Common myeloid progenitor, CD34-positive (primary cell): ENCODE measurements at places on chromosomes 16 and 17.
A peak's percentile ranks its signal among the peaks of the same experiment; 100 is the strongest.

GRCh38 chr17:63934183-63935112, 2.3 kb upstream of the CD79B start:
- DNase-seq = no peak

DNA sequence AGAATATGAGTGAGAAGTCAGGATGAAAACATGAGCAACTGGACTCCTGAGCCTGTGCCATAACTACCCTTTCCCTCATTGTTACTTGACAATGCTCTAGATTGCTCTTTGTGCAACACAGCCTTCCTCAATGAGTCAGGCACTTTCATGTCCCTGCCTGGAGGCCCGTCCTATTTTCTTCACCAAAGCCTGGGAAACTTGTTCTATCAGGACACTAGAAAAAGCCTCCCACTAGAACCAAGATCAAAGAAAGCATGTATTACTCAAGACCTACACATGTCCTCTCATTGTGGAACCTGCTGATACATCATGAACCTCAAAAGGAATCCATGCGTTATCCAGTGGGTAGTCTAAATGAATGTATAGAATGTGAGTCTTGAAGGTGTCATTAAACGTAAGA, 624.5 kb downstream of the TOX3 start:
- no peak for DNase-seq

DNA sequence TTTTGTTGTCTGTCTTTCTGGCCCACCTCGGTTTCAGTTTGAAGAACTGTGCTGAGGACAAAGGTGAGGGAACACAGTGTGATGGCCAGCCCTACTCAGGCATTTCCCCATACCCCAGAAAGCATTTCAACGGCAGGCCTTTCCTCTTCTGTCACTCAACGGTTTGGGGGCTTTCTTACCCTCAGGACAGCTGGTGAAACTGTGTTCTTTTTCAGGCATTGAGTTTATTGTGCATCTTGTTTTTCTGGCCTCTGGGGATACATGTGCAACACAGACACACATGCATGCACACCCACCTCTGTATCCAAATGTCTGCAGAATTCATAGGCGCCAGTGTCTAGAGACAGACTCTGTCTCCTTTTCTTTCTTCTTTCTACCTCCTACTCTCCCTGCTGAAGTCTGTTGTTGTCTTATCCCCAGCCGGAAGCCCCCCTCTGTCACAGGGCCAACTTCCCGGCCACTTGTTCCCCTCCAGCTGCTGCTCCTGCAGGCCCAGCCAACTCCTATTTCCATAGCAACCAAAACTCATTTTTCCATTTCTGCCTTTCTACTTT, 17.0 kb downstream of the CHD9 start:
- DNase-seq = peak; percentile 83

- DNase-seq = no peak
These were observed 5.1 kb downstream of the BMERB1 start for GRCh38 chr16:15439521-15439920.

GRCh38 chr17:50534222-50534978, 1.9 kb downstream of the EPN3 start:
- peak; percentile 42 for DNase-seq

DNA sequence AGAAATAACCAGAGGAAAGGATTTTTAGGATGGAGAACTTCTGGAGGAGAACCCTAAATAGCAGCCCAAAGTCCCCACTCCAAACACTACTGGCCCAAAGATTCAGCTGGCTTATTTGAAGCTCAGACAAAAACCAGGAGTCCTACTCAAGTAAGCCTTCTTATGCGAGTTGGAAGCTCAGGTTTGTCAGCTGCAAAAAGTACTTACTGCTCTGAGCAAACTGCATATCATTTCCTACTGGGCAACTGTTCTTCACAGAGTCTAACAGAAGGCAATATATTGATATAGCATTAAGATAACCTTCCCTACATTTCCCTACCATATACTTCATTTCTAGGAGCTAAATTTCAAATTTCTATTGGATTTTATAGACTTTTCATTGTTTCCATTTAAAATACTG, 76.1 kb upstream of the CORO6 start:
- DNase-seq = no peak

DNA sequence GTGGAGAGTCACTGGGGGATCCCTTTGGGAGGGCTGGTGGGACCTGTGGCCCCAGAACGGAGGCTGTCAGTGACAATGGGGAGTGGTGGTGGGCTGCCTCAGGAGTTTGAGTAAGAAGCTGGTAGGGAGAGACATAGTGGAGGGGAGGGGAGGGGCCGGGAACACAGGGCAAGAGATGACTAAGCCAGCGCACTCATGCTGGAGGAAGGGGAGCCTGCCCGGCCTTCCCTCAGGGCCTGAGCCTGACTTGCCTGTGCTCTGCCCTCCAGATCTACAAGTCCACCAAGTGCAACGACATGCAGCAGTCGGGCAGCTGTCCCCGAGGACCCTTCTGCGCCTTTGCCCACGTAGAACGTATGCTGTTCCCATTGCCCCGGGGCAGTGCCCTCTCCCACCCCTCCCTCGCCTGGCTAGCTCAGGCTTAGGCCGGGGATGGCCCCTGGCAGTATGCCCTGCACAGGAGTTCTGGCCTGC, 29.3 kb downstream of the UNC13D start:
- no peak for DNase-seq

- no peak for DNase-seq
These were observed 42.7 kb upstream of the SMPD3 start for GRCh38 chr16:68490829-68491575.

- DNase-seq = no peak
These were observed 21.1 kb downstream of the GAS7 start for GRCh38 chr17:10177131-10177912.

DNA sequence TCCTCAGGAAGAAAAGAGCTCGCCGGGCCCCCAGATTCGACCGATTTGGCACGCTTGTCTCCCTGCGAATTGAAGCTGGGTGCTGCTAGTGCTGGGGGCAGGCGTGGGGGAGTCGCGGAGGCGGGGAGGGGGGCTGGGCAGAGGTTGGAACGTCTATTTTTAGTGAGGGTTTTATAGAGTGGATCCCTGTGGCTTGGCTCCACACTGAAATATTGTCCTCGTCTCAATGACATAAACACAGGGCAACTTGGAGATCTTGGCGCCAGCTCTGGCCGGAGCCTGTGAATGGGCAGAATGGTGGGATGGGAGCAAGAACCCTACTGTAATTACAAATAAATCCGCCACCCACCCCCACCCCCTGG, 15.7 kb upstream of the NOG start:
- no peak for DNase-seq

- DNase-seq = no peak
These were observed 74.3 kb downstream of the PLD6 start for GRCh38 chr17:17131839-17132238.

DNA sequence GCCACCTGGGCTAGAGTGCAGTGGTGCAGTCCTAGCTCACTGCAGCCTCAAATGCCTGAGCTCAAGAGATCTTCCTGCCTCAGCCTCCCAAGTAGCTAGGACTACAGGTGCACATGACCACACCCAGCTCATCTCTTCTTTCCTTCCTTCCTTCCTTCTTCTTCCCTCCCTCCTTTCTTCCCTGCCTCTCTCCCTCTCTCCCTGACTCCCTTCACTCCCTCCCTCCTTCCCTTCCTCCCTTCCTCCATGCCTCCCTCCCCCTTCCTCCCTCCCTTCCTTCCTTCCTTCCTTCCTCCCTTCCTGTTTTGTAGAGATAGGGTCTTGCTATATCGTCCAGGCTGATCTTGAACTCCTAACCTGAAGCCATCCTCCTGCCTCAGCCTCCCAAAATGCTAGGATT, 23.5 kb upstream of the USP36 start:
- no peak for DNase-seq

GRCh38 chr16:8588682-8589056, 1.6 kb downstream of the TMEM114 start:
- DNase-seq = no peak

GRCh38 chr17:28928061-28928460, 23.3 kb downstream of the PHF12 start:
- DNase-seq = peak; percentile 51

GRCh38 chr17:74637265-74637664, 13.7 kb upstream of the CD300E start:
- no peak for DNase-seq

- DNase-seq = no peak
These were observed 10.0 kb upstream of the HP start for GRCh38 chr16:72044296-72044695.

GRCh38 chr16:30429418-30429677, 482 bp downstream of the DCTPP1 start:
- DNase-seq = no peak

DNA sequence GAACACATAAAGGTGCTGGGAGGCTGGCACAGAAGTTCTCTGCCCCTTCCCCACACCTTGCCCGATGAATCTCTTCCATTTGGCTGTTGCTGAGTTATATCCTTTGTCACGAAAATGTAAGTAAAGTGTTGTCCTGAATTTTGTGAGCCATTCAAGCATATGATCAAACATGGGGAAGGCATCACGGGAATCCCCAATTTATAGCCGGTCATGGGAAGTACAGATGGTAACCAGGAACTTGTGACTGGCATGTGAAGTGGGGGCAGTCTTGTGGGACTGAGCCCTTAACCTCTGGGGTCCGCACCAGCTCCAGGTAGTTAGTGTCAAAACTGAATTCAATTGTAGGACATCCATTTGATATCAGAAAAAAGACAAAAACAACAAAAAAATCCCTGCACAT, 13.2 kb downstream of the TOM1L2 start:
- DNase-seq = no peak

- no peak for DNase-seq
These were observed 181.1 kb downstream of the SNX29 start for GRCh38 chr16:12157517-12158093.

GRCh38 chr16:70706948-70707465, 21.2 kb upstream of the MTSS2 start:
- DNase-seq = no peak

DNA sequence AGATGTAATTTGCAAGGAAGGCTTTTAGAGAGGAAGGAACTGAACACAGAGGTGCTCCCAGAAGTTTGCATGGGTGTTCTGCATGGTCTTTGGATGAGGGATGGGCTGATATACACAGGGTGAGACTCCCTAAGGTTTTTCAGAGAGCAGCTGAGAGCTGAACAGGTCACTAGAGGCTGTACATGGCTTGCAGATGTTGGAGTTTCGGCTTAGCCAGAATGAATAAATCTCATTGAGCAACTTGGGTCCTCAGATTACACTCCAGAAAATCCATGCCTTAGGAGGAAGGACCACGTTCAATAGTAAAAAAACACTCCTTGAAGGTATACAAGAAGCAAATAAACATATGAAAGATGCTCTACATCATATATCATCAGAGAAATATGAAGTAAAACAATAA, 7.5 kb upstream of the ITGB3 start:
- DNase-seq = no peak

- DNase-seq = no peak
These were observed 56.8 kb downstream of the NQO1 start for GRCh38 chr16:69669577-69669976.

GRCh38 chr17:61157246-61157886, 242.3 kb upstream of the TBX2 start:
- peak; percentile 49 for DNase-seq

DNA sequence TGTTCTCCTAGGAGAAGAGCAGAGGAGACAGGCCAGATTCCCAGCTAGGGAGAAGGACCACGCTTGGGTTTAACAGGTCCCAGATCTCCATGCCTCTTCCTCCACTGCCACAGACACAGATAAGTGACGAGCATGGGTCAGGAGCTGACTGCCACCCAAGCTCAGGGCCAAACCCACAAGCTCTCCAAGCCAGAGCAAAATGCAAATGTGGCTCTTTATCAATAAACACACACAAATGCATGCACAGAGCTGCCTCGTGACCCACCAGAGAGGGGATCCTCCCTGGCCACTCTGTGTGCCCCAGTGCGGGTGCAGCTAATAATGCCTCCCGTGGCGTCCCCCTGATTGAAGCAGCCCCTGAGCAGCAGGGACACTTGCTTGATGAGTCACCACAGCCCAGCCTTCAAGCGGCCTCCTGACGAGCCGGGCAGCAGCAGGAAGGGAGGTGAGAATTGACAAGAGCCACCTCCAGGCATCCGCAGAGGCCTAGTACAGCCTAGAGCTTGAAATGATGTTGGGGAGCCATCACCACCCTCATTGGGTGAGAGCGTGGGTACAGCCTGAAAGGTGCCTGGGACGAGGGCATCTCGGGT, 143.9 kb downstream of the CCDC182 start:
- no peak for DNase-seq

DNA sequence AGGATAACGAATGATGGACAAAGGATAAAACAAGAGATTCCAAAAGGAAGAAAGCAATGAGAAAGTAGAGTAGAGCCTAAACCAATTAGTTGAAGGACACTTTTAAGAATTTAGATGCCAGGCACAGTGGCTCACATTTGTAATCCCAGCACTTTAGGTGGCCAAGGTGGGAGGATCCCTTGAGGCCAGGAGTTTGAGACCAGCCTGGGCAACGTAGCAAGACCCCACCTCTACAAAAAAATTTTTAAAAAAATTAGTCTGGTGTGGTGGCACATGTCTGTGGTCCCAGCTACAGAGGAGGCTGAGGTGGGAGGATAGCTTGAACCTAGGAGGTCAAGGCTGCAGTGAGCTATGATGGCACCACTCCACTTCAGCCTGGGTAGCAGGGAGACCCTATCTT, 20.0 kb downstream of the ABCA10 start:
- no peak for DNase-seq
